Vagina (tissue), 2 donors: ENCODE measurements at places on chromosomes 11 and 22.

GRCh38 chr11:33634291-33634834 lies 66.3 kb downstream of the C11orf91 start:
- peak; percentile 37 for DNase-seq

DNA sequence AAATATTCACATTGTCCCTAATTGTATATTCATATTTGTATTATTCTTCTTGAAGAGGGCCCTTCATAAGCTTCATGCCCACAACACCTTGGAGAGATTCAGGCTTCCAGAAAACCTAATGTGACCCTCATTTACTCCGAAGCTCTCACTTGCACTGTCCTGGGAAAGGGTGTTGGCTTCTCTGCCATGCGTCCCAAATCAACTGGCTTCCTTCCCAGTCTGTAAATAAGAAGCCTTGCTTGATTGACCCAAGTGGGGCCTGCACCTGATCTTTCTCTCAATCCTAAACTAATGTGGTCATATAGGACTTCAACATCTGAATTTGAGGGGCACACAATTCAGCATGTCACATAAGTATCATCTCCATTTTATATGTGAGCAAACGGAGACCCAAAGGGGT lies 40.5 kb upstream of the ZBTB16 start:
- DNase-seq, result no peak

DNA sequence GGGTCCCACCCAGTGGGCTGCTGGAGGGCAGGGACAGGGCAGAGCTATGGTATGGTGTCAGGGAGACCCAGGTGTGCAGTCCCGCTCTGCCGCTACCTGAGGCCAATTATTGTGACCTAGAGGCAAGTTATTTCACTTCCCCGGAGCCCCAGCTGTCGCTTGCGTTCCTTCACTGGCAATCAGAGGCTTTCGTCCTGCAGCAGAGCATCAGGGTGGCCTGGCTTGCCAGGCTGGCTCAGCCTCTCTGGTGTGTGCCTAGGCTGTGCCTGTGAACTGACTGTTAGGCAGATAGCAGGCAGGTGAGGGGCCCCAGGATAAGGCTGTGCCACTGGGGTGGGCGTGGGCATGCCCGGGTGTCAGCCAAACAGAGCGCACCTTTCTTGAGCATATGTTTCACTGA lies 31.4 kb downstream of the GLB1L2 start:
- DNase-seq, result no peak

- DNase-seq, result no peak
These were observed 4.9 kb downstream of the APOL3 start for GRCh38 chr22:36155702-36156101.

DNA sequence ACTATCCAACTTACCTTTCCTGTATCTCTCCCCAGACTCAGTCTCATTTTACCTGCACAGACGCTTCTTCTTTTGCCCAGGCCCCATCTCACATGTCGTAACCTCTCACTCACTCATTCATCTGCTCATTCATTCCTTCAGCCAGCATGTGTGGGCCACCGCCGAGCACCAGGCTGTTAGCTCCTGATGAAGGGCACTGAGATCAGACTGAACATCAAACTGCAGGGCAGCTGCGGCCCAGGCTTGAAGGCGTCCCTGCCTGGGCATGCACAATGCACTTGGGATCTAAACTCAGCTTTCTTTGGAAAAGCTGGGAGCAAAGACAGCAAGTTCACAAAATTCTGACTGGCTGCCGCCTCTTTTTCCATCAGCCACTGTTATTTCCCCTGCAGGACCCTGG lies 1456.3 kb downstream of the BRD1 start:
- no peak for DNase-seq

DNA sequence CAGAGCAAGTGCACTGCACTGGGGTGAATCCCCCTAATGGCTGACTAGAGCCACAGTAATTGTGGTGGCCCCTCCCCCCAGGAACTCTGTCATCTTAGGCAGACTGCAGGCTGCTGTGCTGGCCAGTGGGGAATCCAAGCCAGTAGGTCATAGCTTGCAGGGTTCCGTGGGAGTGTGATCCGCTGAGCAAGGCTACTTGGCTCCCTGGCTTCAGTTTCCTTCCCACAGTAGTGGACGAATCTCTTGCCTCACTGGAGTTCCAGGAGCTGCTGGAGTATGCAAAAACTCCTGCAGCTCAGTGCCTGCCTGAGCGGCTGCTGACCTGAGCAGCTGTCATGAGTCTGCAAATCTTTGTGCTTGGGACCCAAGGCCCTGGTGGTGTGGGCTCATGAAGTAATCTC lies 13.2 kb downstream of the OOSP3 start:
- no peak for DNase-seq
